ENCODE measurements at places on chromosomes 2 and 18. TPM values are rescaled to one million over a fixed set of nuclear protein-coding genes. Genes with fewer than 3 reads are reported as not detected.

- DNase-seq: no peak
Measured at GRCh38 chr2:176484838-176485237, 215.6 kb downstream of the MTX2 start.

GRCh38 chr18:5527603-5528002 is 16.2 kb downstream of the EPB41L3 start:
- no peak for DNase-seq

SAG gene
- not detected for total RNA-seq

WNT6 gene
- 0.37 TPM for total RNA-seq

- no peak for DNase-seq
Measured at GRCh38 chr2:186220409-186220808, 265.7 kb upstream of the ZC3H15 start.

OTOS gene
- total RNA-seq: not detected

DTNA gene
- total RNA-seq: 74.3 TPM

ELOA2 gene
- not detected for total RNA-seq

KHK gene
- 0.24 TPM for total RNA-seq

GRCh38 chr2:162538967-162539366 is 195.0 kb downstream of the GCA start:
- DNase-seq: no peak

- no peak for DNase-seq
Measured at GRCh38 chr2:168157926-168158325, 89.5 kb downstream of the STK39 start.

- DNase-seq: no peak
Measured at GRCh38 chr18:24398540-24398939, 916 bp upstream of the OSBPL1A start.

REG3G gene
- not detected for total RNA-seq

DNA sequence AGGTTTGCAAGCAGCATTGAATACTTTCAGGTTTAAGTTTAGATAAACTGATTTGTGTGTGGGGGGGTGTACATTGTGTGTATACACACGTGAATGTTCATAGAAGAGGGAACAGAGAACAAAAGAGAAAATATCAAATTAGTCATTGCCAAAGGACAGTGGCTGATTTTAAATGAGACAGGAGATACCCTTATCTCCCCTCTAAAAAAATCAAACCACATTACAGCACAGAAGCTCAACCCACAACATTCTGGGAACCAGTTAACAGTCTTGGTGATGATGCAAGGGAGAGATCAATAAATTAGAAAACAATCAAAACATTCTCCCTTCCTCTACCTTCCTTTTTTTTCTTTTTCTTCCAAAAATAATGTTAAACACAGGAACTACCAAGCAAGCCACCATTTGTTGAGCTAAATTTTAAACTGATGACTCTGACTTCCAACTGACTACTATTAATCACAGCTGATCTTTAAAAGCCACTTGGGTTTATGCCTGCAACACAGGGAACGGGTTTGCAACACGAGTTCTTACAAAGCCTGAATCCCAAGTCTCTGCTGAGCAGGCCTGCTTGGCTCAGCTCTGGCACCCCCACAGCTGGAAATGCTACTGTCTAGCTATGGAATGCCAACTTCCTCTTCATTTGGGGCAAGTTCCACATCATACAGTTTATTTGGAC is 119.2 kb upstream of the ACVR1C start:
- DNase-seq: peak; percentile 90

CDK5R2 gene
- 0.45 TPM for total RNA-seq

IL36A gene
- total RNA-seq: not detected

GRCh38 chr2:71951718-71952404 is 195.8 kb downstream of the CYP26B1 start:
- DNase-seq: no peak

- DNase-seq: no peak
Measured at GRCh38 chr18:57427429-57428201, 7.6 kb upstream of the ONECUT2 start.

- no peak for DNase-seq
Measured at GRCh38 chr2:202187570-202187969, 50.8 kb downstream of the SUMO1 start.

Data from myocyte (in vitro differentiated cells).